Central memory CD4-positive, alpha-beta T cell (primary cell): ENCODE measurements at places on chromosomes 3 and 15.

DNA sequence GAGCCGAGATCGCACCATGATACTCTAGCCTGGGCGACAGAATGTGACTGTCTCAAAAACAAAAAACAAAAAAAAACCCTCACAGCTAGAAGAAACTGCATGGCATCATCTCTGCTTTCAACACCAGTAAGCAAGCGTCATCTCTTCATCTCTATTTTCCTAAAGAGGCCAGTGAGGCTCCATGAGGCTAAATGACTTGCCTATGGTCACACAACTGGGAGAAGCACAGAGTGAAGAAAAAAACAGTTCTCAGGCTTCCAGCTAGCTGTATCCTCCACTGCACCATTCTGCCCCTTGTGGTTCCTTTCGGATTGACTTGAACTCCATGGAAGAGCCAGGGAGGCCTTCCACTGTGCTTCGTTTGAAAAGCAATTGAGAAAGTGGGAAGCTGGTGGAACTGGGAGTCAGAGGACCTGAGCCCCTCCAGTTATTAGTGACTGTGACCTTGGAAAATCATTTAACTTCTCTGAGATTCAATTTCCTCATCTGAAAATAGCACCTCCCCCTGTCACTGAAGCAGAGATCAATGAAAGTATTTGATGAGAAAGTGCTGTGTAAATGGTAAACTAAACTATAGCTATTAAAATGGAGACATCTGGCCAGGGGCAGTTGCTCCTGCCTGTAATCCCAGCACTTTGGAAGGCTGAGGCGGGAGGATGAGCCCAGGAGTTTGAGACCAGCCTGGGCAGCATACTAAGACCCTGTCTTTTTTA, 32.1 kb upstream of the DENND4A start:
- no peak for DNase-seq

- no peak for DNase-seq
These were observed 2.0 kb downstream of the FOXL2NB start for GRCh38 chr3:138949002-138949418.

GRCh38 chr3:190585805-190586630, 72.1 kb downstream of the IL1RAP start:
- no peak for DNase-seq

DNA sequence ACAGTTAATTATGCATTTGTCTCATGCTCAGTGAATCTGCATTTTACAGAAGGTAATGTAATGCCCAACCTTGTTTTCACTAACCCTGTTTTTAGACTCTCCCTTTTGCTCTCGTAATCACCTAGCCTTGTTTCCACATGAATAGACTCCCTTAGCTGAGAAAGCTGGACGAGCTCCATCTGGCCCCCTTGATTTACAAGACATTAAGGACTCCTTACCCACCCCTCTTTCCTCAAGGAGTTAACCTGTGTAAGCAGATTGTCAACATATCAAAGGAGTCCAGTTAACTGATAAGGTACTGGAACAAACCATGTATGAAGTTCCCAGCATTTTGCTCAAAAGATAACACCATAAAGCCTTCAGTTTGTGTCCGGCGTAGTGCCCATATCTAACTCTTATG, 99.6 kb downstream of the VPS8 start:
- no peak for DNase-seq

GRCh38 chr3:177162742-177163141, 34.5 kb downstream of the TBL1XR1 start:
- no peak for DNase-seq

- no peak for DNase-seq
These were observed 10.9 kb downstream of the ZBTB47 start for GRCh38 chr3:42664438-42664803.

DNA sequence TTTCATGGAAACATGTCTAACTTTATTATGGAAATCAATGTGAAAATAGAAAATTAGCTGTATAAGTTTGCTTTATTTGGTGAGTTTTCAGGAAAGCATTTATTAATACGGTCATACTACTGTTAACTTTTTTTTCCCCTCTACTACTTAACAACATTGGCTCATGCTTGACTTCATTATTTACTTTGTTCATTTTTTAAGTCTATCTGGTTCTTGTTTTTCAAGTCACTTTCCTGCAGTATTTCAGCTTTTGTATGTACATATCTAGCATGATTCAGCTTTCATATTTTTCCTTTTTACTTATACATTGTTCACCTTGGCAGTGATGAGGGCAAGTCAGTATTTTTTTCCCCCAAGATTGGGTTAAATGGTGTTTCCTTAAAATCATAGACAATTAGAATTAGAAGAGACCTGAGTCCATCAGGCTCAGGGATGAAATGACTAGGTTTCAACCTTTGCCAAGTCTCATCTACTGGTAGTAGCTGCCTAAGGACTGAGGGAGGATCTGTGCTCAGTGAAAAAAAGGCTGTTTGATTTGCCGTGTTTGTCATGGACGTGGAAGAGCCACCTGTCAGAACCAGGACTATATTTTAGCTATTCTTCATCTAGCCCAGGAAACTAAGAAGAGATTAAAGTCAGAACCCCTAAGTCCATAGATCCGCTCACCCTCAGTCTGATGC, 15.4 kb downstream of the TMOD3 start:
- no peak for DNase-seq

DNA sequence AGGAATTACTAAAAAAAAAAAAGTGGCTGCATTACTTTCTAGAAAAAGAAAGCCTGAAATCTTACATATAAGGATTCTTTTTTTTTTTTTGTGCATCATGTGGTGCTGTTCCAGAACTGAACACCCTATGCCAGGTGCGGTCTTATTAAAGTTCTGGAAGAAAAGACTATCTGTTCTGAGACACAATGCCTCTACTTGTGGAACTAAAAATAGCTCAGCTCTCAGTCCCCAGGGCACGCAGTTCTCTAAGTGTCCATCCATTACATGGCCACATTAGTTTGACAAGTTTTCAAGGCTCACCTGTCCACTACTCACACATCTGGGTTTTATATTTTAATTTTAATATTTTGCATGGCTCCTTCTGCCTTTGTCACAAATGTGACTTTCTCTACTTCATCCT, 126.6 kb upstream of the ADAMTS9 start:
- no peak for DNase-seq

DNA sequence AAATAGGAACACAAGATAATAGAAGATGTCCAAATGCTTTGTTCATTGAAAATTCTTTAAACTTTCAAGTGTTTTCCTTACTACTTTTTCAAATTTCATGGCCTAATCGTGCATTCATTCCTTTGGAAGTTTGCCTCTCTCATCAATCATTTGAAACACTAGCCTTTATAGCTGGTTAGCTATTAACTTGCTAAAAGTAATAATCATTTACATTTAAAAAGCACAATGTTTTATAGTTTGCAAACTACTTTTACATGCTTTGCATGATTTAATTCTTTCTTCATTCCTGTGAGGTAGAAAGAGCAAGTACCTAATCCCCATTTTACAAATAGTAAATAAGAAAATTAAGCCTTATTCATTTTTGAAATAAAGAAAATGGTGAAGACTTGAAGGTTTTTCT, 137.4 kb upstream of the SLC7A14 start:
- DNase-seq, result no peak

- peak; percentile 45 for DNase-seq
These were observed 161.3 kb upstream of the TLE3 start for GRCh38 chr15:70259028-70259424.

DNA sequence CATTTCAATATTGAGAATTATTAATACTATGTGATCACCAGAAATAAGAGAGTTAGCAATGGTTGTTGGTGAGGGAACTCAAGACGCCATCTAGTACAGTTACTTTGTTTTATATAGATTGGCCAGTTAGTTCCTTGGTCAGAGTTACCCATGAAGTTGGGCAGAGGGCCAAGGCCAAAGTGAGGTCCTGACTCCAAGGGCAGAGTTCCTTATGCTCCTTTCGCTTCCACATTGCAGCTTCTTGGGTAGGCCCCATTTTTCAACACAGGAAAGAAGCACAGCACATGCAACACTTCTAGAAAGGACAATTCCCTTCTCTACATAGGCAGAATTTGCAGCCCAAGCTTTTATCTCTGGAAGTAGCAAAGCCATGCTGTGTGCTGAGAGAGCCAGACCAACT, 178.6 kb downstream of the KCNAB1 start:
- DNase-seq, result no peak
